Retina (tissue), 1 donor: ENCODE measurements at places on chromosomes 7 and 10.
A peak's percentile ranks its signal among the peaks of the same experiment; 100 is the strongest.

DNA sequence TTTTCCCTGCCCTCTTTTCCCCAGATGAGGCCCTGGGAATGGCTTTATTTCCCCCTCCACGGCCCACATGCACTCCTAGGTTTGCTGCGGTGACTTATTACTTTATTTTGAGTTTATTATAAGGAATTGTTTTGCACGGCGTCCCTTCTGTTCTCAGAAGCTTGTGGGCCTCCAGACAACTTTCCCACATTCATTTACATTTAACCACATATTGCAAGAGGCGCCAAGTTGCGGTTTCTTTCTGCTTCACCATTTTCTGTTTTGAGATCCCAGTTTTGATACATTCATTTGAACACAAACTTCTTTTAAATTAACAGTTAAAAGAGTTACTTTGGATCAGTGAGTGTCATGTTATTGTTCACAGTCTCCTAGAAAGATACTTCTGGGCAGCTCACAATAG lies 532.5 kb upstream of the MGMT start:
- no peak for DNase-seq

- DNase-seq = no peak
Observed at GRCh38 chr10:79378647-79379511, 31.6 kb downstream of the PPIF start.

DNA sequence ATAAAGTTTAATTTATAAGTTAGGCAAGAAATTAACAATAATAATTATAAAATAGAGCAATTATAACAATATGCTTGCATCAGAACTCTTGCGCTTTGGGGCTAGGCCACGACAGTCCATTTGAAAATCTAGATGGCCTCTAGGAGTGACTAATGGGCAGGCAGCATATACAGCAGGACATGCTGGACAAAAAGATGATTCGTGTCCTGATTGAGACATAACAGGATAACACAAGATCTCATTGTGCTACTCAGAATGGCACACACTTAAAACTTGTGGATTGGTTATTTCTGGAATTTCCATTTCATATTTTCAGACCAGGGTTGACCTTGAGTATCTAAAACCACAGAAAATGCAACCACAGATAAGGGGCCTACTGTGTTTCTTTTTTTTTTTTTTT lies 27.5 kb downstream of the CTNNA3 start:
- no peak for DNase-seq

DNA sequence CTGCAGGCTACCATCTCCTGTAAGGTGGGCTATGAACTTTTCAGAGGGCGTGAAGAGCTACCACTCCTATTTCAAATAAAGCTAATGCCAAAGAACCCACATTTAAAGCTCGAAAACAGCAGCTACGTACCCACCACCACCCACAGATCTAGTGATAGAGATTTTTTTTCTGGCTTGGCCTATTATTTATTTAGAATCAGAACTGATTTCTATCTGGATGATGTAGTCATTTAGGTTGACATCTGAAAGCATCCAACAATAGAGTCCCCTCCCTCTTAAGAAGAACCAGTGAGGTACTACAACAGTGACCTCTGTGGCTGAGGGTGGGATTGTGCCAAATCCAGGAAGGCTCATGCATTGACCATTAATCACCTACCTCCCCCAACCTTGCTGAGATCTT lies 113.8 kb upstream of the ADO start:
- no peak for DNase-seq

GRCh38 chr10:27019827-27020226 lies 80.5 kb downstream of the ANKRD26 start:
- no peak for DNase-seq

- no peak for DNase-seq
Observed at GRCh38 chr10:88080213-88080612, 216.8 kb downstream of the PTEN start.

- no peak for DNase-seq
Observed at GRCh38 chr10:80015911-80016830, 62.3 kb upstream of the TMEM254 start.

DNA sequence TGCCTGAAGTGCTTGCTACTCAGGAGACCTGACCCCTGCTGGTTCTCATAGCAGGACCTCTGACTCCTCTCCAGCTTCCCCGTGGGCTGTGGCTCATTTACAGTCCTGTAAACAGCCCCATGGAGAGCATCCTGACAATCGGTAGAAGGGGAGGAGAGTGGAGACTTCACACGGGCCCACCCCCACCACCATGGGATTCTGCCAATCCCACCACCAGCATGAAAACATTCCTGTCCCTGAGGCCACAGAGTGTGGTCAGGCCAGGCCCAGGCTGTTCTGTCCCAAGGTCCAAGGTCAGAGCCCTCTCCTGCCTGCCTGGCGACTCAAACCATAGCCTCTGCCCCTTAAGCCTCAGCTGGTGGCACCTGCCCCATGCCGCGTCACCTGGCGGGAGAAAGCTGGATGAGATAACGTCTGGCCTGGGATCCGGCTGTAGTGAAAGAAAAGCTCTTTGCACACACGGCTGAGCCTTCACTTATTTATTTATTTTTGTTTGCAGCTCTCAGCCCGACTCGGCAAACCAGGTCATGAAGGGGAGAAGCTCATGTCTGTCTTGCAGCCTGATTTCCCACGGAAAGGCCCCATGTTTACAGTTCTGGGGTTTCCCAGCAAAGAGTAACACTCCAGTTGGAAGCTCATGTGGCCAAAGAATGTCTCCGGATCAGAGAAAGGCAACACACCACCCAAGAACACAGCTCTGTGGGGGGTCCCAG lies 293.6 kb upstream of the ZMIZ1 start:
- peak; percentile 40 for DNase-seq

GRCh38 chr10:124340033-124340760 lies 78.5 kb downstream of the OAT start:
- no peak for DNase-seq

GRCh38 chr10:103470761-103471653 lies 8.0 kb downstream of the CALHM3 start:
- no peak for DNase-seq

GRCh38 chr7:47763063-47763974 lies 181.4 kb upstream of the TNS3 start:
- DNase-seq = peak; percentile 45

DNA sequence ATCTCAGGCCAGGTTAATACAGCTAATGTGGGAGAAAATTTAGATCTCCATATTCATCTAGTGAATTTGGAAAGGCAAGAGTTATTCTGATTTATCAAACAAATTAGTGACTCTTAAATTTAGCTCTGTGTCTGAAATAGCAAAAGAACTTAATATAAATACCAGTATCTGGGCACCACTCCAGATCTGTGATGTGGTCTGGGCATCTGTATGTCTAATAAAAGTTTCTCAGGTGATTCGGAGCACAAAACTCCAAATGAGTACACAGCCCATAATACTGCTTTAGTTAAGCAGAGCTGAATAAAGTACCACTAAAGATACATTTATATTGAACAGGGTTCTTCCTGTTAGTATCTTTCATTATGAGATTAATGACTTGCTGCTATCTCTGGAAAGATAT lies 261.4 kb downstream of the BAMBI start:
- no peak for DNase-seq

- DNase-seq = no peak
Observed at GRCh38 chr7:51138123-51139085, 178.2 kb downstream of the COBL start.

DNA sequence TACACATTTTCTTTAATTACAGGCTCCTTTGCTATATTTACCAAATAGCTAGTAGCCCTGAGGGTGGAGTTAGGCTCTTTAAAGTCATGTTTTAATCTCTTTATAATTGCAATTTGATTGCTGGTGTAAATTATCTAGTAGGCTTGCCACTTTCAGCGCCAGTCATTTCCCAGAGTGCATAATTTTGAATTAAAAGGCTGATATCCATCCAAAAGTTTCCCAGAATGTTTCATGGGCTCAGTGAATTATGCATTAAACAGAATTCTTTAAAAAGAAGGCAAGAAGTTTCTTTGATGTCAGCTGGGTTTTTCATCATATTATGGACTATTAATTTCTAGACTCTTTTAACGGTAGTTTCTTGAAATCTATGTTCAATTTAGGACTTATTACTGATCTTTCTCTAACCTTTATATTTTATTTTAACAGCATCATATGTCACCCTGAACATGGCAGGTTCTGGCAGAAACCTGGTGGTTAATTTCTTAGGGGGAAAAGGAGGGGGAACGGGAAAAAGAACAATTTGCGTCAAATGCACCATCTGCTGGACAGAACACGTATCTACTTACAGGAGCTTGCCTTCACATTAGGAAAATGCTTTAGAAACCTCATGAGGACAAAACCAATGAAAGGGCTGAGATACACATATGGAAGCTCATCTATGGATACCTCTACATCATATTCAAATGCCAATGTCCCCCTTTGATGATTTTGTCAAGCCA lies 171.1 kb downstream of the GRM3 start:
- DNase-seq = peak; percentile 20

- no peak for DNase-seq
Observed at GRCh38 chr7:36762394-36762793, 38.1 kb upstream of the AOAH start.

DNA sequence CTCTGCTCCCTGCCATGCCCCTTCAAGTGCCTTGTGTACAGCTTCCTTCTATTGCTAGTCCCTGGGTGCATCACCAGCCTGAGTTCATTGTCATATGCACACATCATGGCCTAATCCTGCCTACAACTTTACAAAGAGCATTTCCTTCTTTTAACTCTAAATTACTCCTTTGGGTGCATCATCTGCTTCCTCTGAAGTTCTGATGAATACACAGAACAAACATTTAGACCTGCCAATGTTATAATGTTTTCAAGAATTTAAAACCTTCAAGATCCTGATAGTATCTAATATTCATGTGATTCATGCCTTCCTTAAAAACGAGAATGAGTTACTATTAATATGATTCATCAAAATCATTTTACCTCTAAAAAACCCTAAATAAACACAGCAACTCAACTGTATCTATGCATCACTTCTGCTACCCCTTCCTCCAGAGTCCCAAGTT lies 357.1 kb downstream of the MAGI2 start:
- DNase-seq = no peak

DNA sequence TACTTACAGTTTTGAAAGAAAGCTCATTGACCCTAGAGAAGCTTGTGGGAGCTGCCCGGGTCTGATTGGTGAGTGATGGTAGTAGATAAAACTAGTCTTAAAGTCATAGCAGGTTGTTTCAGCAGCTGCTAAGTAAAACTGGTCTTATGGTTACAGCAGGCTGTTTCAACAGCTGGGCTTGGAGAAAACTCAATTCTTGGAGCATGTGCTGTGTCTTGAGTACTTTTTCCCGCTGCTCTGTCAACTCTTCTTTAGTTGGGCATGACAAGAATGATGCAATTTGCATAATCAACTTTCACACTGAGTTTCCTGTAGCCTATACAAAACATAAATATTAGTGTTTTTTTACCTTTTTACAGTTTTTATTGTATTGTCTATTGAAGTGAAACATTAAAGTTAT lies 707.9 kb downstream of the AUTS2 start:
- no peak for DNase-seq

DNA sequence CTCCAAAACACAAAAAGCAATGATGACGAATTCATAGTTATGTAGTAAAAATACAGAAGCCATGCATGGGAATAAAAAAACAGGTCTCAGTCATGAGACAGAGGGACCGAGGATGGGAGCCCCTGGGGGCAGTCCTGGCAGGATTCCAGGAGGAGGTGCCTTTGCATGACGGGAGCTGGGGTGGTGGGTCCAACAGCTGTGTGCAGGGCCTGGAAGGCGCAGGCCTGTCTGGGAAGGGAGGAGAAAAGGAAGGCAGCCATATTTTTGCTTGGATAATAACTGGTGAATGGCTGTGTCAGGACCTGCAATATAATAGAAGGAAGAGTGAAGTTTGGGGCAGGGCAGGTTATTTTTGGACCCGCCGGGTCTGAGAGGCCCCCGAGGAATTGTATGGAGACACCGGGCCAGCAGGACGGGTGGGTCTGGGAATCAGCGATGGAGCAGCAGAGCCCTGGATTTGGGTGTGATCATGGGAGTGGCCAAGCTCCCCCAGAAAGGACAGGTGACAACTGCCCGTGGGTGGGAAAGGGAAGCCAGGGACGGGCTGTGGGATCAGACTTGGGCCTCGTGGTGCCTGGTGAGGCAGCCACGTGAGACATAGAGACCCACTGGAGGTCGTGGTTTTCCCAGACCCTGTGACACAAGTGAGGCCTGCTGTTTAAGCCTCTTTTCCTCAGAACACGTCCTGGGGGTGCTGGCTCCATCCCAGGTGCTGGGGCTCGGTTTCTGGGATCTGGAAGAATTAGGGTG lies 2.9 kb upstream of the JAKMIP3 start:
- no peak for DNase-seq

DNA sequence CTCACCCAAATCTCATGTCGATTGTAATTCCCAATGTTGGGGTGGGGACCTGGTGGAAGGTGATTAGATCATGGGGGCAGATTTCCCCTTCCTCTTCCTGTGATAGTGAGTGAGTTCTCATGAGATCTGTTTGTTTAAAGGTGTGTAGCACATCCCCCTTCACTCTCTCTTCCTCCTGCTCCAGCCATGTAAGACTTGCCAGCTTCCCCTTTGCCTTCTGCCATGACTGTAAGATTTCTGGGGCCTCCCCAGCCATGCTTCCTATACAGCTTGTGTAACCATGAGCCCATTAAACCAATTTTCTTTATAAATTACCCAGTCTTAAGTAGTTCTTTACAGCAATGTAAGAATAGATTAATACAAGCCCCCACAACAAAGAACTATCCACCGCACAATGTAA lies 109.9 kb upstream of the JAZF1 start:
- DNase-seq = no peak

DNA sequence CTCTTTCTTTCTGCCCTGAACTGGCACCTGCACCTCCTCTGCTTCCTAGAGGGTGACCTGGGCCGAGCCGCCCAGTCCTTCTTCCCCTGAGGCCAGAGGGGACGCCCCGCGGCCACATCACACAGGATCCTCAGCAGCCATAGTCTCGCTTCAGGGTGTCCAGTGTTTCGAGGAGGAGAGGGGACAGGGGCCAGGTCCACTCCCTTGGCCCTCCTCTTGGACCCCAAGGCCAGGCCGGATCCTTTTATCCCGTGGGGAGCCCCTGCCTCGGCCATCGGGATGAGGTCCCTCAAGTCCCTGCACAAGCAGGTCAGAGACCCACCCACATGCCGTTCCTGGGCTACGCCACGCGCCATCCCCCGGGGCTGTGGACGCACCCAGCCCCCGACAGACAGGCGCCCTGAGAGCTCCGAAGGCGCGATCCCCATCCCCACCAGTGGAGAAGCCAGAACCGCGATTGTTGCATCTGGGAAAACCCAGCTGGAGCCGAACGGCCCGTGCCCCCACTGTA lies 3.6 kb downstream of the BHLHA15 start:
- DNase-seq = no peak

DNA sequence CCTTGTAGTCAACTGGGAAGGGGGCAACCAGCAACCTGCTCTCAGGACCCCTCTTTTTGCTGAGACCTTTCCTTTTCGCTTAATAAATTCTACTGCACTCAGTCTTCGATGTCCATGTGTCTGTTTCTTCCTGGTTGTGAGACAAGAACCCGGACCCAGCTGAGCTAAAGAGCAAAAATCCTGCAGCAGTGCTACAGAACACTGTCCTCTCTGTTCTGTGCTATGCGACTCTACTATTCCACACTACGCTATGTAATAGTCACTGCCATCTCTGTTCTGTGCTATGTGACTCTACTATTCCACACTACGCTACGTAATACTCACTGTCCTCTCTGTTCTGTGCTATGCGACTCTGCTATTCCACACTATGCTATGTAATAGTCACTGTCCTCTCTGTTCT lies 34.3 kb downstream of the DIP2C start:
- DNase-seq = no peak
